ENCODE measurements at places on chromosomes 1 and 21.

GRCh38 chr1:237901299-237901934 lies 10.7 kb upstream of the ZP4 start:
- no peak for DNase-seq

DNA sequence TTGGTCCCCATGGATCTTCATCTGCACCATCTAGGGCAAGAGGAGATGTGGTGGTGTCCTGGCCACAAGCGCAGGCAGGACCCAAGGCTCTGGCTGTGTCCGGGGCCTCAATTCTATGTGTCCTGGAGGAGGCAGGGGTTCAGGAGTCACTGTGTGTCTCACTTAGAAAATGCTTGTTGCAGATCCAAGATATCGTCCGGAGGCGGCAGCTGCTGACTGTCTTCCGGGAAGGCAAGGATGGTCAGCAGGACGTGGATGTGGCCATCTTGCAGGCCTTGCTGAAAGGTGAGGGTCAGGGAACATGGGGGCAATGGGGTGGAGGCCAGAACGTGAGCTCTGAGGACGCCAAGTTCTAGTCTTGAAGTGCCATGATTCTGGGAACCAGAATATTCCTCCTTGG lies 29.1 kb downstream of the TRPM2 start:
- DNase-seq, result no peak

- DNase-seq, result no peak
These were observed 243.2 kb upstream of the NR5A2 start for GRCh38 chr1:199784138-199784895.

DNA sequence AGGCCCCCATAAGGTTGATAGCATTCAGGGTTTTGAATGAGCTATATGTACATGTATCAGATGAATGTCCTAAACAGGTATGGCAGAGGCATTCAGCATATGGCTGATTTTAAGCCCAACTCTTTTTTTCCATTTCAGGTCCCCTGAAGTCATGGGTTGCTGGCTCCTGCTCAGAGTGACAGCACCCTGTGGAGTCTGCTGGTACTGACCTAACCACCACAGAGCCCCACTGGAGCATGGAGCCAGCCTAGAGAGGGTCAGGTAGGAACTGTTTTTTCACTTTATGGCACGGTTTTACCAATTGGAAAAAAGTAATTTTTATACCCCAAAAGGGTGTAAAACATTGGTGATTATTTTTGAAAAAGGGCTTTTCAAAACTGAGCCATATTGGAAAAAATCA lies 82.5 kb upstream of the MPC2 start:
- no peak for DNase-seq

- no peak for DNase-seq
These were observed 128.9 kb upstream of the DNAH14 start for GRCh38 chr1:224800486-224801119.

DNA sequence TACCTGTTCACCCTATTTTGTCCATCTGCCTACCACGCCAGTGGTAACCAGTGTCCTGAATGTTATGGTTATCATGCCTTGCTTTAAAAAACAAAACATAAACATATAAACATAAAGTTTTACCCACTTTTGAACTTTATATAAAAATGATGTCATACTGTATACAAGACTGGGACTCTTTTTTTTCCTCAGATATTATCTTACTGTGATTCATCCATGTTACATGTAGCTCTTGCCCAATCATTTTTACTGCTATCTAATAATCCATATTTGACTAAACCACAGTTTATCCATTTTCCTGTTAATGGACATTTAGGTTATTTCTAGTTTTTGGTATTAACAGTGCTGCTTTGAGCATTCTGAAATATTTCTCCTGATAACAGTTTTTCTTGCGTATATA lies 78.8 kb downstream of the GPR161 start:
- no peak for DNase-seq

DNA sequence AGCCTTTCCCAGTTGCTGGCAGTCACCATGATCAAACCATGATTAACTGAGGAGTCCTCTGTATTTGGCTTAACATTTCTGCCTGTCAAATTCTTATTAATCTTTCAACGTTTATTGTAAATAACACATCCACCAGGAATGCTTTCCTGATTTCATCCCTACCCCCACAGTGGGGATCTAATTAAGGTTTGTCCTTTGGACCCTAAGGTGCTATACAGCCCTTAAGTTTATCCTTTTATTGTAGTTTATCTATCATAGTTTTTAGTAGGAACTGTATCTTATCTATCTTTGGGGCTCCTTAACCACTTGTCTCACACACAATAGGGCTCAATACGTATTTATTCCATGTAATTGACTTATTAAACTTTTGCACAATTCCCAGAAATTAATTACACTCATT lies 61.0 kb downstream of the SPATA46 start:
- no peak for DNase-seq

GRCh38 chr1:21876267-21876666 lies 60.8 kb downstream of the HSPG2 start:
- DNase-seq, result no peak

DNA sequence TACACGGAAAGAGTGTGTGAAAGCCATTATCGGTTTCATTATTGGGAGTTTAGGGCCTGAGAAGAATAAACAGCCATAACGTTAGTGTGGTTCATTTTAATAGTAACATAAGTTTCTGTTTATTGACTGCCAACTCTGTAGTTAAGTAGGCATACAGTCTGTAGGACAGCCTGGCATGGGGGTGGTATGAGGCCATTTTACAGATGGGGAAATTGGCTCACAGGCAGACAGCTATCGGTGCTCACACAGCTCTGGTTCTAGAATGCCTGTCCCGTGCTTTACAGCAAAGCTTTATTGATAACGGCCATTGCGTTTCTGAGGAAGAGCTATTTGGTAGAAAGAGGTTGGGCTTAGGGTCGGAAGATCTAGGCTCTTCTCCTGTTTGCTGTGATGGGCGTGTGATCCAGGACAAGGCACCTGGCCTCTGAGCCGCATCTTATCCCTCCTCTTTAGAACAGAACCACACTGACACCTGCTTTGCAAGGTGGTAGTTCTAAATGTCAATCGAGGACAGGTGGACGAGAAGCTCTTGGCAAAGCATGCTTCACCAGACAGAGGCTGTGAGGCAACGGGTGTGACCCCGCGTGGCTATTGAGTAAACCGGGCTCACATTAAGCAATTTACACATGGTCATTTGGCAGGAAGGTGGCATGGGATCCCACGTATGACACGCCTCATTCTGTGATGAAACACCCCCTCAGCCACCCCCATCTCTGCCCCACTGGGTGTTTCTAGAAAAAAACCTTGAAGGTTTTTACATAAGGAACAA lies 14.9 kb downstream of the ETS2 start:
- no peak for DNase-seq

DNA sequence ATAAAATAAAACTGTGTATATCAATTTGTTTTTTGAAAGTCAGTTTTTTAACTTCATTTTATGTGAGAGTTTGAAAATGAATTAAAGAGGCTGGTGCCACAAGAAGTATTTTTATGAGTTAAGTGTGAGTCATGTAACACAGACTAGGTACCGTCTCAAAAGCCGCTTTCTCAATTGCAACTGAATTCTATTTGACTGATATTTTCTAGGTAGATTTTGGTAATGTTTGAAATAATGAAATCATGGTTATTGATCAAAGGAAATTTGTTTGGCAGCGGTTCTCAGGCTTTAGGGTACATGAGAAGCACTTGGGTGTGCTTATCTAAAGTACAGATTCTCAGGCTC lies 4.6 kb downstream of the SNX27 start:
- no peak for DNase-seq

DNA sequence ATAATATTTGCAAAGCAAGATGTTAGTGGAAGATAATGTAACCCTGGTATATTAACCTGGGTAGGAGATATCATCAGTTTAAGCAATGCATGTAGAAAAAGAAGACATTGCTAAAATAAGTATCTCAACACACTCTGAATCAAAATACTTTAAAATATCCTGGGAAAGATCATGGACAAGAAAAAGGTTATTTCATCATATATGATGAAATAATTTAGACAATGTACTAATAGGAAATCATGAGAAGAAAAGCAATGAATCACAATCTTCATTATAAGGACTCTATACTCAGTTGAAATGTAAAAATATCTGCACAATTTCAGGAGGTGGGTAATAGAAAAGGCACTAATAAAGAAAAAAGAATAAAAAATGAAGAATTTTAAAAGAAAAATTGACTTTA lies 158.8 kb downstream of the KCNT2 start:
- DNase-seq, result no peak

GRCh38 chr1:87299661-87300060 lies 29.0 kb upstream of the LMO4 start:
- no peak for DNase-seq

GRCh38 chr21:33359446-33359845 lies 34.7 kb downstream of the IFNAR1 start:
- no peak for DNase-seq

- DNase-seq, result no peak
These were observed 115.0 kb downstream of the TGFB2 start for GRCh38 chr1:218459878-218460711.

DNA sequence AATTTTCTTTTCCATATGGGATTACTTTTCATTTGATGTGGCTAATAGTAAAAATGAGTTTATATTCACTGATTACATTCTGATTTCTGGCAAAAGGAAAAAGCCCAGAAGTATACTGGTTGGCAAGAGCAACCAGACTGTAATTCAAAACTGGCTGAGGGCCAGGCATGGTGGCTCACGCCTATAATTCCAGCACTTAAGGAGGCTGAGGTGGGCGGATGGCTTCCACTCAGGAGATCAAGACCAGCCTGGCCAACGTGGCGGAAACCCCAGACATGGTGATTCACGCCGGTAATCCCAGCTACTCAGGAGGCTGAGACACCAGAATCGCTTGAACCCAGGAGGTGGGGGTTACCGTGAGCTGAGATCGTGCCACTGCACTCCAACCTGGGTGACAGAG lies 14.5 kb downstream of the SYT11 start:
- DNase-seq, result no peak

DNA sequence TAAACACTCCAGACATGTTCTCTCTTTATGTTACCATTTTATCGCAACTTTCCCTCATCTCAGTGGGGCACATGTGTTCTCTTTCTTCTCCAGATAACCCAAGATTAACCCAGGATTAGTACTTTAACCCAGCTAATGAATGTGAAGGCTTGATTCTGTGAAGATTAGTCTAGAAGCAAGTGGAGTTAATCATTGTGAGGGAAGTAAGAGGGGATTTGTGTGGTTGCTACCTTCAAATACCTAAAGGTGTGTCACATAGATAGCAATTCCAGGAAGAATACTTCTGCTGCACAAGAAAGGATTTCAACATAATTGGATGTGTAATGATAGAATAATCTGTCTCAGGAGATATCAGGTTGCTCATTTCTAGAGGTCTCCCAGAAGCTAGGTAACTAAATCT lies 327.1 kb downstream of the PBX1 start:
- DNase-seq, result no peak

DNA sequence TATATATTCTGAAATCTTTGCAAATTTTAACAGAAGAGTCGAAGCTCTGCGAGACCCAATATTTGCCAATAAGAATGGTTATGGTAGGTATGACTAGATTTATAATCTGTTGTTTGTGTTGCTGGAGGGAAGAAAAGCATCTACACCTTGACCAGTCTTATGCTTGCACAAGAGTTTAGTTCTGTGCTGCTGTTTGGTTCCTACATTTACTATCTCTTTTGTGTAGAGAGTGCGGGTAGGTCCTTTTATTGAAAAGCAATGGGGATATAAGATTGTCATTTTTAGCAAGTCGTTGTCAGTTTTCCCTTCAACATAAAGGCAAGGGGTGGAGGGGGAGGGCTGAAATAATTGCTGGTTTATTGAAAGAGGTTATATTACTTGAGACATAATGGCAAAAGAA lies 396 bp downstream of the ELAVL4 start:
- no peak for DNase-seq

GRCh38 chr21:43928222-43929125 lies 63.5 kb downstream of the AGPAT3 start:
- no peak for DNase-seq

GRCh38 chr21:43361493-43362296 lies 65.2 kb downstream of the SIK1 start:
- DNase-seq, result no peak

- DNase-seq, result no peak
These were observed 2.2 kb downstream of the PHGDH start for GRCh38 chr1:119713749-119714456.

GRCh38 chr1:28751315-28752060 lies 14.7 kb downstream of the YTHDF2 start:
- no peak for DNase-seq

- DNase-seq, result no peak
These were observed 61.6 kb downstream of the LRRN2 start for GRCh38 chr1:204623894-204624361.

GRCh38 chr1:1004420-1004779 lies 4.5 kb upstream of the HES4 start:
- DNase-seq, result no peak

- DNase-seq, result no peak
These were observed 38.3 kb downstream of the OLFML2B start for GRCh38 chr1:161985301-161985822.

- no peak for DNase-seq
These were observed 27.4 kb downstream of the CHML start for GRCh38 chr1:241612533-241613477.

DNA sequence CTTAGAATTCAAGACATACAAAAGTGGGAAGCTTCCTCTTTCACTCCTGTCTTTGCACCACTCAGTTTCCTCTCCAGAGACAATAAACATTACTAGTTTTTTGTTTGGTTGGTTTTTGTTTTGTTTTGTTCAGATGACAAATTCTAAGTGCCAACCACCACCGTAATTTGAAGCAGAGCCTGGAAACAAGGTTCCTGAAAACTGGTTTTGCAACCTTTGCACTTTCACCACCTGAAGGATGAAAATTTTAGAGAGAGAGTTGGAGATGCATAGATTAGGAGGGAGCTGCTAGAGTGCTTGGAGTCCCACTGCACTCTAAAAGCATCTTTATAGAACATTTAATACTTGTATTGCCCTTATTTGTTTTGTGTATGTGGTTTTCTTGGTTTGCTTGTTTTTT lies 20.2 kb upstream of the MGST3 start:
- DNase-seq, result no peak

DNA sequence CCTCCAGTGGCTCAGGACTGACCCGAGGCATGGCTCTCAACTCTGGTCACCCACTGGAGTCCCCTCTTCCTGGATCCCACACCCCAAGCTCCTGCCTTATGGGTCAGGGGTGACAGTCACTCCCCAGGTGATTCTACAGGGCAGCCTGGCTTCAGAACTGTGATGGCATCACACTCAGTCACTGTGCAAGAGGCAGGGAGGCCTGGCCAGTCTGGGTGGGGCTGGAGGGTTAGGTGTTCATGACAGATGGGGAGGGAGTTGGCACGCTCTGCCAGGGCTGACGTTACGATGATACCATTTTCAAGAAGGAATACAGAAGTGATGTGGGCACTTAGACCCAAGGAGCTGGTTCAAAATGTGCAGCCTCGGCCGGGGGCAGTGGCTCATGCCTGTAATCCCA lies 25.2 kb upstream of the ABCG1 start:
- no peak for DNase-seq
